ENCODE measurements at places on chromosomes 13 and 19.
A peak's percentile ranks its signal among the peaks of the same experiment; 100 is the strongest.

DNA sequence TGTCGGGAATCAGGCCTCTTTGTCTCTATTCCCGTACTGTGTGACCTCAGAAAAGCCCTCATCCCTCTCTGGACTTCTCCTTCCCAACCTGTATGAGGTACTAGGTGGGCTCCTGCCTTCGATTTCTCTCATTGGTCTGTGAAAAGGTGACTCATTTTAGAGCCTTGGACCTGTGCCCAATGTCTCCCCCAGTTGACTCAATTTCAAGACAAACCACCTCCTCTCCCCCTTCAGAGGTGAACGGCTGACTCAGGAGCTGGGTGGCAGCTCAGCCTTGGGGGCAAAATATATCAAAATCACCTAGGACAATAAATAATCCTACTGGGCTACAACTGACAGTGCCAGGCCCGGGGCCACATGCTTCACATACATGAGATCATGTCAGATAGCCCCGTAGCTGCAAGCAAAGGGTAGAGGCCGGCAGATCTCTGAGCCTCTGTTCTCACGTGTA is 630 bp downstream of the COQ8B start:
- DNase-seq, result peak; percentile 87

DNA sequence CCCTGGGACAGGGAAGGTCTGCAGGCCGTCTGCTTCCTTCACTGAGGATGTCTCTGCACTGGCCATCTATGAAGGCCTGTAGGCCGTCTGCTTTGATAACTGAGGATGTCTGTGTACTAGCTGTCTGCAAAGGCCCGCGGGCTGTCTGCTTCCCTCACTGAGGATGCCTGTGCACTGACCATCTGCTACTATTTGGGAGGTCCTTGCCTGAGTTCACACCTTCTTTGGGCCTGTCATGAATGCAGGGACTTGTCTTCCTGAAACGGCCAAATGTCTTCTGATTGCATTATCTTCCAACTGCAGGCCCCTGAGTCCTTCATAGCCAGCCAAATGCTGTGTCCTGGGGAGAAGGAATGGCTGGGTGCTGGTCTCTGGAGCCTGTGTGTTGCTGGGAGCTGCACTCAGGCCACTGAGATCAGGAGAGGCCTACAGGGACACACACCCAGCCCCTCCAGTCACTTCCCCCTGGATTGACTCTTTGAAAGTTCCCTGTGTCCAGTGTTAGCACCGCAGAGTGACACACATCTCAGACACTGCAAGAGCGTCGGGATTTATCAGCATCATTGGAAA is 72.9 kb downstream of the TEX29 start:
- no peak for DNase-seq

GRCh38 chr19:53504885-53505284 is 33.1 kb upstream of the ZNF331 start:
- no peak for DNase-seq

DNA sequence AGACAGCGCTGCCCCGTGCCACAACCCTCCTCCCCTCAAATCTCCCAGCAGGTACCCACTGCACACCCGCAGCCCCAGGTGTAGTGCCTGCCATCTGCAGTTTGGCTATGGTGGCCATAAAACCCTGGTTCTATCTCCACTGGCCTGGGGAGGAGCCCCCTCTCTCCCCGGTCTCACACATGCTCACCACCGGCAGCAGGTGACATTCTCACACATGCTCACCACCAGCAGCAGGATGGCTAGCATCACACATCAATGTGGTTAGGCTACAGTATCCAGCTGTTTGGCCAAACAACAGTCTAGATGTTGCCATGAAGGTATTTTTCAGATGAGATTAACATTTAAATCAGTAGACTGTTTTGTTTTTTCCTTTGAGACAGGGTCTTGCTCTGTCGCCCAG is 31.1 kb downstream of the ELL start:
- no peak for DNase-seq

DNA sequence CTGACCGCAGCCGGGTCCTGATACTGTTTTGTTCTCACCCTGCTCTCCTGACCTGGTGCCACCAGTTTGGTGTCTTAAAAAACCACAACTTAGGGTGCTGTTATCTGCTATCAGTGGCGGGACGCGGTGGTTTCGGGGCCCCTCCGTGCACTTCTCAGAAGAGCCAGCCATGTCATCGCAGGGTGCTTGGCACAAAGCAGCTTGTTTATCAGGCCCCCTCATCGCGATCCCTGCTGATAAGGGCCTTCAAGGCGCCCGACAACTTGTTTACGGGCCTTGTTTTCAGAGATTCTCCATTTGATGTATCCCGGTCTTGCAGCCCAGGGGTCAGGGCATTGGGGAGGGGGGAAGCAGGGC is 58.1 kb upstream of the KLF2 start:
- no peak for DNase-seq

DNA sequence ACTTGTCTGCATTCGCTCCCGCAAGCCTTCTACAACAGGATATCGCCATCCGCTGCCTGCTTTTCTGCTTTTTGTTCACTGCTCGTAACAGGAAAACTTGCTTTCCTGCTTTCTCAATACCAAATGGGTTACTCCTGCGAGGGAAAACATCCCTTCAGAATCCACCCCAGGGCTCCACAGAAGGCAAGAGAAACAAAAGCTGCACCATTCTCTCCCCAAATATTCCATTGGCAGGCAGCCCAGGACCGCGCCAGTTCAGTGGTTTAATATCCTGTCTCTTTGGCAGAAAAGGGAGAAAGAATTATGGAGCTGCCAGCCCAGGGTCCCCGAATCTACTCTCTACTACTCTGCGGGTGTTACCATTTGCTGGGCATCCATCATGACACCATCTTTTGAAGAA is 84.7 kb upstream of the DOCK9 start:
- no peak for DNase-seq

DNA sequence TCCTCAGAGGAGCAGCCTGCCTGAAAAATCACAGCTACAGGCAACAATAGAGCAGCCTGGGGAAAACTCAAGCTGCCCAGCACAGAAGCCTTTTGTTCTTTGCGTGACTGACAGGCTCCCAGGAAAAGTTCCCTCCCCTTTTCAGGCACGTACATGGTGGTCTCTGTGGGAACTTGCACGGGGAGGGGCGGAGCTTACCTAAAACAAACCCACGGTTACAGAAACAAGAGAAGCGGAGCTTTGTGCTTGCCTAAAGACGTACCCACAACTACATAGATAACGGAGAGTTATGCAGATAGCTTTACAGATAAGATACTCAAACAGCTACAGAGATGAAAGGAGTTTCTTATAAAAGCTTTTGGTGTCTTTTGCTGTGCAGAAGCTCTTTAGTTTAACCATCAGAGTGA is 11.4 kb downstream of the ETFB start:
- DNase-seq, result no peak

GRCh38 chr19:41872775-41873647 is 4.1 kb upstream of the CD79A start:
- peak; percentile 67 for DNase-seq

DNA sequence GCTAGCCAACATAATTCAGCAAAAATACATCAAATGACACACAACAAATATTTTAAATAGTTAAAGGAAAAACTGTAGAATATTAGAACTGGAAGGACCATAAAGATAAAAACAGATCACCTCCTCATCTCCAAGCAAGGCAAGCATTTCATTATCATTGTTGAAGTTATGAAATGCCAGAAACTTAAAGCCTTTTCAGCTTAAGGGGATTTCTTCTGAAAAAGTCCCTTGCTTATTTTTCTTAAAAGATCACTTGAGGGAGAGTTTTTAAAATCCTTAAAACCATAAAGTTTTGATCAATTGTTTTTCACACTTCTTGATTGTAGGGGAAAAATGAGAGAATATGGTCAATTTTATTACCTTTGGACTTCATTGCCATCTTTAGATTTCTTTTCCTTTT is 37.4 kb downstream of the FLT1 start:
- DNase-seq, result no peak

GRCh38 chr13:48828962-48829411 is 146.7 kb upstream of the FNDC3A start:
- peak; percentile 75 for DNase-seq

DNA sequence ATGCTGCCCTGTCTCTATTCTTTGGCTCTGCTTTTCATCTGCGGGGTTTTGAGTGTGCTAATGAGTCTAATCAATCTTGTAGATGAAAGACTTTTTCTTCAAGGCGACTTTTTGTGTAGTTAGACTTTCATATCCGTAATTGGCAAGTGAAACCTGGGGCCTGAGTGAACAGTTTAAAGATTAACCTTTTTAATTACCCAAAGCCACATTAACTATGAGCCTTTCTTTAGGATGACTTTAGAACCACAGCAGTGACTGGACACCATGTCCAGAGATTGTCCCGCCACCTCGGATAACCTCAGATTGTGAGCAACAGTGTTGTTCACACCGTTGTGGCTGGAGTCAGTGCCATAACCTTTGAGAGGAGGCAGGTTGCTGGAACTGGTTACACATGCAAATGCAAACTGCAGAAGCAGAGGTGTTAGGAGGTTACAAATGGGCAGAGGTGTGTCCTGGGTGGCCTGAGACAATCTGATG is 58.7 kb downstream of the SIAH3 start:
- DNase-seq, result no peak

- peak; percentile 27 for DNase-seq
Measured at GRCh38 chr13:76884186-76884906, 1.9 kb downstream of the KCTD12 start.

- no peak for DNase-seq
Measured at GRCh38 chr13:112204346-112205327, 137.7 kb downstream of the SOX1 start.

DNA sequence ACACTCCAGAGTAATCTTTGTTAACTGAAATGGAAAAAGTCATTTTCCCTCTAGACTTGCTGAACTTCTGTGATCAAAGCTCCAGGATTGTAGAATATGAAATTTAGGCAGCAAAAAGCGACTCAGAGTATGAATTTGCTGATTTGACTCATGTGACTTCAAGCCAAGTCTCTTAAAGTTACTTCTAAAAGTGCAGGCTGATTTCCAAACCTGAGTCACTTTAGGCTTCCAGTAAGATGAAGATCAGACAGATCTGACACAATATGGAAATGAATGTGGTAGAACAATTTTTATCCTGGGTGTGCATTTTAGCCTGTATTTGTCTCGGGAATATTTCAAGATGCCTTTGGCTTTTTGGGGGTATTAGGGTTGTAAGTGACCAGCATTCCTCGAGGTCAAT is 151.0 kb upstream of the TMTC4 start:
- DNase-seq, result no peak

DNA sequence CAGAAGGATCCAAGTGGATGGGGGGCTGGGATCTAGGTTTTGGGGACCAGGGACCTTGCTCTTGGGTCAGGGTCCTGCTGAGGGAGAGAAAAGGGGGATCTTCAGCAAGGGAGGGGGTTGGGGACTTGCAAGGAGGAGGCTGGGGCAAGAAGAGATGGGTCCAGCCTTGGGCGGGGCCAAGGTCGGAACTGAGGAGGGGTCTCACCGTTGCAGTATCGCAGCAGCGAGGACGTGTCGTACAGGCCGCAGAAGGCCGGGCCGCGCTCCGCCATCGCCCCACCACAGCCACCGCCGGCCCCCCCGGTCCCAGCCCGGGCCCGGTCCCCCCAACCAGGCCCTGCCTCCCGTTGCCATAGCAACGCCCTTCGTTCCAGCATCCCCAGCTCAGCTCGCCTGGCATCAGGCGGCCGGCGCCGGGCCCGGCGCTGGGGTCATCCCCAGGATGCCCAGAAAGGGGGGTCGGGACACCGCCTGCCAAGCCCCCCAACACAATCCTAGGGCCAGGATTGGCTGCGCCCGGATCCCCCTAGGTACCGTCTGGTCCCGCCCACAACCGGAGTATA is 6.0 kb upstream of the EML2 start:
- DNase-seq, result no peak

DNA sequence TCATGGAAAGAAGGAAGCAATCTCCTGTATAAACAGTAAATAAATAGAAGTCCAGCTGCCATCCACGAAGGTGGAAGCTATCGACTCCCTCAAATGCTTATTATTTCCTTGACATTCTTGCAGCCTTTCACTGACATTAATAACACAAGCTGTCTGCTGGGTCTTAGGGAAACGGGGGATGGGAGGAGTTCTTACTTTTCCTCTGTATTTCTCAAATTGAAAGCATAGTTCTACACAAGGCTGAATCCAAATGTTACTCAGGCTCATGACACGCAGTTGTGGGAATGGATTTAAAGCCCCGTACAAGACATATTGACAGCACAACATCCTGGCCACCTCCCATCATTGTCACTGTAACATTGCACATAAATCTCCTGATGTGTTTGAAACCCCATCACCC is 4.0 kb downstream of the SERPINE3 start:
- no peak for DNase-seq

GRCh38 chr19:51760697-51761356 is at the start of gene FPR2:
Gene FPR2 (plus strand): TSS chr19:51761180. CDS start chr19:51768659, 7,479 bp downstream.
- DNase-seq, result no peak

GRCh38 chr13:91739751-91740150 is 341.3 kb downstream of the GPC5 start:
- no peak for DNase-seq

- DNase-seq, result peak; percentile 8
Measured at GRCh38 chr19:39832341-39833083, 1.4 kb downstream of the DYRK1B start.

DNA sequence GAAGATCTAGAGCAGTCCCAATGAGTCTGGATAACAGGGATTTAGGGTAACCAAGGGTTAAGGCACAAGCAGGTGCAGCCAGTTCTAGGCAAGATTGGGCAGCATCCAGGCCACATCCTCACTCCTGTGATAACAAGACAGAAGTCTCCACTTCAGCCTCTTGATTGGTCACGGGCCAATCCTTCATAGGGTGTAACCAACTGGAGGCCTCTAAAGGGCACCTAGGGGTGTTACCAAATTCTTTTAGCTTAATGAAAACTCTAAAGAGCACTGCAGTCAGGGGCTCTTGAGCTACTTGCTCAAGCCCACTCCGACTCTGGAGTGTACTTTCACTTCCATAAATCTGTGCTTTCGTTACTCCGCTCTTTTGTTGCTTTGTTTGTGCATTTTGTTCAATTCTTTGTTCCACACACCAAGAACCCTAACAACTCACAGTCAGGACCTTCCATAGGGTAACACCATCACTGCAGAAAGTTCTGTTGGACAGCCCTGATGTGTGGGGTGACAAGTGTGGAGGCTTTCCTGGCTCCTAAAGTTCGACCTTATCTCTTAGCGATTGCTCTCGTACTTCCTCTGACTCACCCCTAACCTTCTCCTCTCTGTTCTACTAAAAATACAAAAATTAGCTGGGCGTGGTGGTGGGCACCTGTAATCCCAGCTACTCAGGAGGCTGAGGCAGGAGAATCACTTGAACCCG is 36.1 kb downstream of the ZSWIM9 start:
- DNase-seq, result no peak

DNA sequence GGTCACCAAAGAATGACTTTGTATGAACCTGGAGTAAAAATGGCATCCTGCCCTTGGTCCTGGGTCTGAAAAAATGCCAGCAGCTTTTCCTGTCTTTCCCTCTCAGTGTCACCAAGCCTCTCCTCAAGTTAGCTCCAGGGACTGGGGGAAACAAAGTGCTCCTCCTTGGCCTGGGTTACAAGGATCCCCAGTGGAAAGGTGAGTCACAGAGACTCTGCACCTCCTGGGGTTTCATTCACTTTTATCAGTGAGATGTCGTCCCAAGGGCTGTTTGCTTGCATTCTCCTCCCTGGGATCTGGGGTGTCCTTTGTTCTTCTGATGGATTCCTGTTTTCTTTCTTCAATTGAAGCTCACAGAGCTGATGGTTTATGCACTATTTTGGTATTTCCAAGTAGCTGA is 93.2 kb upstream of the CSNK1A1L start:
- DNase-seq, result no peak

Measured in common myeloid progenitor, CD34-positive (primary cell).